Ureter (tissue), 1 donor: ENCODE measurements at places on chromosomes 2 and 18. TPM values are rescaled to one million over a fixed set of nuclear protein-coding genes. Genes with fewer than 3 reads are reported as not detected.

The KATNAL2 gene
- 3.5 TPM for total RNA-seq

The ZEB2 gene
- 92.4 TPM for total RNA-seq

The SERPINB4 gene
- total RNA-seq: not detected

The EDAR gene
- total RNA-seq: 0.96 TPM

The DHX57 gene
- 23.4 TPM for total RNA-seq

The SNRNP27 gene
- 34.8 TPM for total RNA-seq

The ABCG8 gene
- total RNA-seq: not detected

The DCC gene
- 4.4 TPM for total RNA-seq

GRCh38 chr2:139080244-139080643 is 300.1 kb upstream of the NXPH2 start:
- DNase-seq: no peak

GRCh38 chr2:207054521-207054920 is 111.2 kb downstream of the KLF7 start:
- DNase-seq: no peak

DNA sequence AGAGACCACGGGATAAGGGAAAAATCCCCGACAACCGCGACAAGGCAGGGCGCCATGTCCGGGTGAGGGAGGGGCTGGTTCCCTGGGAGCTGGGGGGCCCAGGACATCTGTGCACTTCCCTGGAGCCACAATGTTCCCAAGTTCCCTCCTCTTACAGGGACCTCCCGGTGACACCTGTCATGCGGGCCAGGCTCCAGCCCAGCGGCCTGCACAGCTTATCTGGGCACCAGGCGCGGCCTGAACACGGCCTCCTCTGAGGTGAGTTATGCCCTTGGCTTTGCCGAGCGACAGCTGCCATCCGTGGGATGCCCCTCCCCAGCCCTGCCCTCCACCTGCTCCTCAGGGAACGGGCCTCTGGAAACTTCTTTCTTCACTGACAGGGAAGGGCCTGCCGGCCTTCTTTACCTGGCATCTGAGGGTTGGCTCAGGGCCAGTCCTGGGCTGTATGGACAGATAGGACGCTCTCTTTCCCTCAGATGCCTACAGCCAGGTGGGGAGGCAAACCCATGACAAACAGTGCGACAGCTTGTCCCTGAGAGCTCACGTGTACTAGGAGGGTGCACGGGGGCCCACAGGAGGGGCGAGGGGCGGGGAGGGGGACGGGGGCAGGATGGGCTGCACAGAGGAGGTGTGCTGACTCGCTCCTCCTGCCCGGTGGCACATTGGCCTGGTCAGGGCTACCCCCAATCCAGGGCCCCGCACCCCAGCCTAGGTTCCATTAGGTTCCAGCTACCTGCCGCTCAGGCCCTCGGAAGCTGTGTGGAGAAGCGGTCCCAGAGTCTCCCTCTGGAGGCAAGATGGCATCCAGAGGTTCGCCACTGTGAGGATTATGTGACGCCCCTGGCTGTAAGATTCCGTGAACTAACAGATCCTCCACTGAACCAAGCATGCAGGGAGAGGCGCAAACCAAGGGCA is 34.9 kb upstream of the HPCAL1 start:
- no peak for DNase-seq

DNA sequence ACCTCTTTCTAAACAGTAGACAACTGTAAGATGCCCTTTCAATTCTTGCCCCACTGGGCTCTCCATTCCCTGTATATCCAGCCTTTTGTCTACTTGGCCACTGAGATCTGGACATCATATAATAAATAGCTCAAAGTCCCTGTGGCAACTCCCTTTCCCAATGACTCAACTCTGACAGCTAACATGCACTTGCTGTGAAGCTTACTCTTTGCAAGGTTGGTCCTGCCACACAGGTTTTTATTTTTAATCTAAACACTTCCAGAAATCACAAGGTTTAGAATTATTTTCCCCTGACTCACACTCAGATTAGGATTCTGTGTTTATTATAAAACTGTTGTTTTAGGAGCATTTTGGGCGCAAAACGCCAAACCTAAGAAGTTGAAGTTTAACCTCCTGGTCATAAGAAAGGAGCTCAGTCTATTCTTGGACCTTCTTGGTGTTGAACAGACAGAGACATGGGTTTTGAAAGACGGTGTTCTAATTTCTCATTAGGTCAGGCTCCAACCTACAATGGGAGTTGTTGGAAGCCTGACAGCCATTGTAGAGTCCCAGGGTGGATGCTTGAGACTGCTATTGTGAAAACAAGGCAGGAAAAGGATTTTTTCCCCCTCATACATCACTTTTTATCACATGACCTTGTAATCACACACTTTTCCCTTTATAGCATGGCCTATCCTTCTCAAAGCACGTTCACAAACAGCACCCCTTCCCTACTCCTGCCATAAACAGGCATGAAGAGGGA is 124.7 kb upstream of the SERPINE2 start:
- DNase-seq: no peak

- no peak for DNase-seq
Observed at GRCh38 chr2:47530105-47530760, 127.3 kb downstream of the MSH2 start.

DNA sequence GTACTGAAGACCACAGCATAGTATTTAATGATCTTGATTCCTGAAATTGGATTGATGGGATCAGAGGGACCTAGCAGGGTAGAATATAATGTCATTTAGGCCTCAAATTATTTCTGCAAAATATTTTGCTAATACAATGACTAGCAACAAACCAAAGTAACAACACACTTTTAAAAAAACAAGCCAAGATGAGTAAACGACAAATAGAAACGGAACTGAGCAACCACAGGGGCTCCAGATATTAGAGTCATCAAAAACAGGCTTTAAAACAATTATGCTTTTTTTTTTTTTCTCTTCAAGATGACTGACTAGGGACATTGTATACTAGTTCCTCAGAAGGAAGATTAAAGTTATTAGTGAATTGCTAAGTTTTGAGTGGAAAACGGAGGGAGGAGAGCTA is 447.1 kb upstream of the MMADHC start:
- no peak for DNase-seq

- DNase-seq: no peak
Observed at GRCh38 chr2:144078802-144079724, 440.9 kb downstream of the ZEB2 start.

GRCh38 chr2:28313220-28313784 is 79.4 kb upstream of the FOSL2 start:
- no peak for DNase-seq

DNA sequence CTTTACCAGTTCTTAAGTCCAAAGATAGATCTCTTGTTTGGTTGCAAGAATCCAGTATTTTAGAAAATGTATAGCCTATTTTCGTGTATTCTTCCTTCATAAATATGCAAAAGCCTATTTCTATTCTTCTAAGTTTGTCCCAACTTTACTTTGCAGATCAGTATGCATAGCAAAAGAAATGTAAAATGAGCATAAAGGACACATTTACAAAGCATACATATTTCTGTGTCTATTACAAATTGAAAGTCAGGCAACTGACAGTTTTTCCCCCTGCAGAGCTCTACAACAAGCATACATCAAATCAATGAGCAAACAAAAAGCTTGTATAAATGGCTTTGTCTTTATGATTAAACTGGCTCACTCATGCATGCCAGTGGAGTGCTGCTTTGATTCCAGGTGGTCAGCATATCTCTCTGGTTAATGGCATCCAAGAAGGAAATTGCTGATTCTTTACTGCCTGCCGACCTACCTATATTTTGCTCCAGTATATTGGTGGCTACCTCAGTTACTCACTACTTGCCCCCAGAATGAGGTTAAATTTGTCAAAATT is 10.0 kb upstream of the VPS54 start:
- no peak for DNase-seq

GRCh38 chr2:9484533-9484932 is 10.2 kb downstream of the IAH1 start:
- no peak for DNase-seq

GRCh38 chr2:66721776-66722175 is 286.9 kb downstream of the MEIS1 start:
- no peak for DNase-seq

GRCh38 chr2:150570712-150571111 is 83.2 kb upstream of the RND3 start:
- DNase-seq: no peak

GRCh38 chr2:118968961-118969733 is 27.2 kb downstream of the MARCO start:
- no peak for DNase-seq

DNA sequence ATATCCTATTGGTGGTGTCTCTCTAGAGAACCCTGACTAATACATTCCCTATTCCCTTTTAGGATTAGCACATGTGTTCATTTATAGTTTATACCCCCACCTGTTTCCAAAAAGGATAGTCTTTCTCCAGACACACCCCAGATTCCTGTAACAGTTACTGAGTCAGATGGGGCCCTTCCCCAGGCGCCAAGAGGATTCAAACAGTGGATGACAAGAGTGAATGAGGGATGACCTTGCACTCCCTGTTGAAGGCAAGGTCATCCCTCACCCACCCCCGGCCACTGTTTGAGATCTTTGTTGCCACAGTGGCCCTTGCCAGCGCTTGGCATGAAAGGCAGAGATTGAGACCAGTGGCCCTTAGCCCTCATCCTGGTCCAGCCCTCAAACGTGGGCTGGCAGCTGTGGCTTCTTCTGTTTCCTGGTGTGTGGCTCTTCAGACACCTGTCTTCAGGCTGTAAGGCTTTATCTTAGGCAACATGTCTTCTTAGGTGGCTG is 15.3 kb upstream of the REEP1 start:
- no peak for DNase-seq

DNA sequence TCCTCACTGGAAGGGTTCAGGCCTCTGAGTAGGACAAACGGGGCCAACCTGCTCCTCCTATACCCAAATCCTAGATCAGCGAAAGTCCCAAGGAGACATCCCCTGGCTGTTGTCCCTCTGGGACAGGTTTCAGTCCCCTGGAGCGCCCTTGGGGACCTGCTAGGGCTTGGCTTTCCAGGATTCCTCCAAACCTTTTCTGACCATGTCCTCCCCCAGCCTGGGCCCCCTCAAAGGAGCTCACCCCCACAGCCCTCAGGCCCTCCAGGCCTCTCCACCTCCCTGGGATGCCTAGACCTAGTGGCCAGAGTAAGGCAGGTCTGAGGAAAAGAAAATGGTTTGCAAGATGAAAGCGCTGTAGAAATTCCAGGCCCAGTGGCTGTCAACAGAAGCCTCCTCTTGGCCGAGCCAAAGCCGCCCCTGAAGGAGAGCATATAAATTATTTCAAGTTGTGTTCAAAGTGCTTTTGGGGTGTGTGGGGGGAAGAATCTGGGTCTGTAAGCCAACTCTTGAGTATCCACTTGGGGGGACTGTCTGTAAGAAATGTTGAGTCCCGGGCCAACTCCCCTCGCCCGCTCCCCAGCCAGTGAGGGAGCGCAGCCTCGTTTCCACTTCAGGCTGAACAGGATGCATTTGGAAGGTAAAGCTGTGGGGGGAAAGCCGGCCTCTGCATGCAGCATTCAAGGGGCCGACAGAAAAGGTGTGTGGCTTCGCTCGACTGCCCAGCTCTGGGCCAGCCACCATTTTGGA is 158.6 kb downstream of the DYSF start:
- peak; percentile 36 for DNase-seq

DNA sequence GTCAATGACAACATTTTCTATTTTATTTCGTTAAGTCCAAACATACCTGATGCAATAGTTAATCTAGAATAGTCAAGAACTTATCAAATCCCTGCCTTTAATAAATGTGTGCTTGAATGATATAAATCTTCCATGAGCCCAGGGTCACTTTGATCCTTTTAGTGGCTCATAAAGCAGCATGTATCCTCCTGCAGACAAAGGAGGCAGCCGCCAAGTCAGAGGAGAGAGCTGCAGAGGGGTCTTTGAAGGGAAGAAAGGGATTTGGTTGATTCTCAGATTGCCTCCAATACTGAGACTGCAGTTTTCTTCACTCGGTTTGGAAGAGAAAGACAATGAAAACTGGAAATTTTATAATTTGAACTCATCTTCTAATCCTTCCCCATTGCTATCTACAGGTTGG is 378.4 kb upstream of the PIK3C3 start:
- no peak for DNase-seq

DNA sequence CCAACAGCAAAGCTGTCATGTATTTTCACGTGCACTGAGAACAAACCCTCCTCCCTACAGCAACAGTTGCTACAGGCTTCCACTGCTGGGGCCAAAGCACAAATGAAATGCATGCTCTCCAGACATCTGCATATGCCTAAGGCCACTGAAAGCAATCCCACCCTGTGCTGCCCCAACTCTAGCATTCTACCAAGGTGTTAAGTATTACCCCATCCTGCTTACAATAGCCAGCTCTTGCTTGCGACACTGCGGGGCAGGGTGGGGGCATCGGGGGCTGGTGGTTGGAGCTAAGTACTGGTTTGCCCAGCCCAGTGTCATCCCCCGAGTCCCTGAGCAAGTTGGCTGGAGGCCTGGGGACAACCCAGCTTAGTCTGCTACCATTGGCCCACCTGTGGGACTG is 742.5 kb downstream of the TDRD15 start:
- DNase-seq: no peak

DNA sequence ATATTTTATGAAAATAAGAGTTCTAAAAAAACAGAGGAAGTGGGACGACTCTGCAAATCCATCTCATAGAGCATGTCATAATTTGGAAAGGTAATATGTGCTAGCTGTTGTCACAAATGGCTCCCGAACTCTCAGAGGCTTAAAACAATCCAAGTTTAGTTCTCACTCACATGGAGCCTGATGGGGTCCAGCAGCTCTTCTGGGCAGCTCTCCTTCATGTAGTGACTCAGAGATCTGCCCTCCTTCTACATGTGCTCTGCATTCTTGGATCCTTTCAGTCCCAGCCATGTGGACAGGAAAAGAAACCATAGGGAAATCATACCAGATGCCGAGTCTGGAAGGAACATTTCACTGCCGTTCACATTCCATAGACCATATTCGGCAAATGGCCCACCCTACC is 180.1 kb upstream of the APCDD1 start:
- DNase-seq: no peak

- no peak for DNase-seq
Observed at GRCh38 chr18:37302519-37302918, 263.1 kb downstream of the CELF4 start.

GRCh38 chr2:21773168-21773567 is 649.4 kb downstream of the TDRD15 start:
- DNase-seq: no peak

DNA sequence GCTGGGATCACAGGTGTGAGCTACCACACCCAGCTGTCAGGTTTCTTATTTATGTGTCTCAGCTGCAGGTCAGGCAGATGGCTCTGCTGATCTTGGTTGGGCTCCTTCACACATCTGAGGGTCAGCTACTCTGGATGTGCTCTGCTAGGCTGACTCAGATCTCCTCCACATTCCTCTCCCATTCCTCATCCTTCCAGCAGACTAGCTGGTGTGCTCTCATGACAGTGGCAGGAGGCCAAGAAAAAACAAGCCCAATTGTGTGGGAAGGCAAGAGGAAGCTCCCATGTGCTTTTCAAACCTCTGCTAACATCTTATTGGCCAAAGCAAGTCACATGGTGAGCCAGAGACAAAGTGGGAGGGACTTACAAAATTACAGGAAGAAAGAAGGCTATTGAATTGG is 11.7 kb upstream of the MSH6 start:
- no peak for DNase-seq

- no peak for DNase-seq
Observed at GRCh38 chr2:32250290-32250689, 14.4 kb downstream of the NLRC4 start.

DNA sequence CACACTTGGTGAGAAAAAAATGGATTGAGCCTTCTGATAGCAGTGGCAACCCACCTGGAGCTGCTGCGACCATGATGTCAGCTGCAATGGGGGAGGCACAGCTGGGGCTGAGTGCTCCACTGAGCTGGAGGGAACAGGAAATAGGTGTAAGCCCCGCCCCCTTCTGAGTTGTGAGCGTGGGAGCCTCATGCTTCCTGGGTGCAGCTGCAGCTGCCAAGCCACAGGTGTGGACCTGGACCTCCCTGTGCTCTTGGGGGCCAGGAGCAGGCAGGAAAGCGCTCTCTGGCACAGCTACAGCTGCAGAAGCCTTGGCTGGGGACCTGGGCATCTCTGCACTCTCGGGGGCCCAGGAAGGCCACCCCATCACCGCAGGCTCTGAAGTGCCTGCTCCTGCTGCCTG is 970.6 kb downstream of the DCDC2C start:
- no peak for DNase-seq
